Fibroblast of lung (primary cell): ENCODE measurements at places on chromosomes 2 and 18. TPM values are rescaled to one million over a fixed set of nuclear protein-coding genes. Genes with fewer than 3 reads are reported as not detected.

DNA sequence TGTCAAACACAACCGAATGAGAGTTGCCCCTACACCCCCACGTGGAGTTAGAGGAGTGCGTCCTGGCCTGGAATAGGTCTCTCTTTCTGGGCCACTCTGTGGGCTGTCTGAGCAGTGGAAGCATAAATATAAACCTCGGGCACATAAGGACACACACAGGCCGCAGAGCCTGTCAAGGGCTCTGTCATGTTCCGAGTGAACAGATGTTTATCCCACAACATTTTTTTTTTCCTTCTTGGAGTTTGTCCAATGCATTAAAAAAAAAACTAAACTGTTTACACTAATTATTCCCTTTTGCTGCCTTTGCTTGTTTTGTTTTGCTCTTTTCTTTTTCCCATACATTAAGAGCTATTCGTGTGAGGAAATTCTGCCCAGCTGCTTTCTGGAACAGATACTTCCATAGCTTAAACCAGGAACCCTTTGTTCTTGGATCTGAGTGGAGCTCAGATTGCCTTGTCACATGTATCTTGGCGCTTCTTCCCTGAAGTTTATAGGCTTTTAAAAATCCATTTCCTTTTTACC, 228.3 kb upstream of the FOSL2 start:
- no peak overlapping the region for H3K4me3 ChIP-seq
- no peak overlapping the region for H3K27ac ChIP-seq
- DNase-seq: peak; percentile 94
- H3K36me3 ChIP-seq: no peaks in the 10 kb centered on the region
- H3K4me1 ChIP-seq: peaks cover 19% of the 10 kb centered on the region
- H3K27me3 ChIP-seq: no peaks in the 10 kb centered on the region

DNA sequence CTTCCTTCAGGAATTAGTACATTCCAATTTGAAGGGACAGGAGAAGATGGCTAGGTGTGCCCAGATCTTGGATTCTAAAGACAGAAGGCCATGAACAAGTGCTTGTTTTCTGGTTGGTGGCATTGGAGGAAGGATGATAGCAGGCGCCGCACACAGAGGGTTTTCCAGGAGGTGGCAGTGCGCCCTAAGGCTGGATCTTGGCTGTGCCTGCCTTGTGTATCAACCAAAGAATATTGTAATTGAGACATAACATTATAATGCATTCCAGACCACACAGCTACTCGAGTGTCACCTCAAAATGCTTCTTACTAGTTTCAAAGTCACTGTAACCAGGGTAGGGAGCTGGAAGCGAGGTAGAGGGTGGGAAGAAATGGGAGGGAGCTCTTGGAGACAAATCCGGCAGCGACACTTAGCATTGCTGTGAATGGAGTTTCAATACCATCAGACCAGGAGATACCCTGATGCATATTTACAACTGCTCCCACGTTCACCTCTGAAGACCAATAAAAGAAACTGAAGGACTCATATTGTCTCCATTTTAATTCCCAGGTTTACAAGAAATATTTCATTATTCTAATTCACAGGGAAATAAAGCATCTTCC, 42.5 kb downstream of the CPO start:
- peak; percentile 63 for DNase-seq
- H3K4me1 ChIP-seq: no peaks in the 10 kb centered on the region
- H3K4me3 ChIP-seq: no peak overlapping the region
- H3K27me3 ChIP-seq: no peaks in the 10 kb centered on the region

- H3K4me3 ChIP-seq: no peak overlapping the region
- no peak overlapping the region for H3K27ac ChIP-seq
- DNase-seq: no peak
- H3K36me3 ChIP-seq: no peaks in the 10 kb centered on the region
- no peaks in the 10 kb centered on the region for H3K27me3 ChIP-seq
Observed at GRCh38 chr2:170313992-170314348, 136.0 kb downstream of the MYO3B start.

DNA sequence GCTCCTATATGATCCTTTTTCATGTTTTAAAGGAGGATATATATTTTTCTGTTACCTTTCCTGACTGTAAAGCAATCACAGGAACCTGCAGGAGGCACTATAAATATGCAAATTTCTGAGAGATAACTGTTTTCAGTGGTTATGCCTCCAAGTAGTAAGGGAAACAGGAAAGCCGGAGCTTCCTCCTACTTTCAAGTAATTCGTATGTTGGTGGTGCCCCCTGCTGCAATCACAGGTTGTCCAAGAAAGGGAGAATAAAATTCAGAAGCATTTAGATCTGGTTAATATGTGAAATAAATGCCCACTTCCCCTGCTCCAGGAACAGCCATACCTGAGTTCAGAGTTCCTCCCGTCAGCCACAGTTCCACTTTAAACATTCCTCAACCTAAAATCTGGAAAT, 12.0 kb upstream of the BCL11A start:
- no peaks in the 10 kb centered on the region for H3K4me1 ChIP-seq
- peak; percentile 30 for DNase-seq
- no peaks in the 10 kb centered on the region for H3K36me3 ChIP-seq
- H3K27me3 ChIP-seq: peaks cover 14% of the 10 kb centered on the region
- H3K4me3 ChIP-seq: no peak overlapping the region

- no peak overlapping the region for H3K27ac ChIP-seq
- H3K4me1 ChIP-seq: no peaks in the 10 kb centered on the region
- no peak overlapping the region for H3K4me3 ChIP-seq
- H3K27me3 ChIP-seq: no peaks in the 10 kb centered on the region
Observed at GRCh38 chr2:74221091-74221490, 22.7 kb downstream of the MTHFD2 start.

DNA sequence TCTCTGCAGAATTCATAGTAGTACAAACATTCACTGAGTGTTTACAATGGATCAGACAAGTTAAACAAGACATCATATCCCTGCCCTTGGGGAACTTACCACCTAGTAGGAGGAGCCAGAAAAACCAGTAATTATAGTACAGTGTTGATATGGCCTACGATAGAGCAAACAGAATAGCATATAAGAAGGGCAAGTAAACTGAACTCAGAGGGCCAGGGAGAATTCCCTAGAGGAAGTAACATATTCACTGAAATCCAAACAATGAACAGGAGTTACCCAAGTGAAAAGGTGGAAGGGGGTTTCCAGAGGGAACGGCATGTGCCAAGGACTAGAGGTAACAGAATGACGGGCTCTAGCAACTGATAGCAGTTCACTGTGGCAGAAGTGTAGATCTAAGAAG, 34.1 kb downstream of the NHEJ1 start:
- H3K4me1 ChIP-seq: peaks cover 6% of the 10 kb centered on the region
- no peak overlapping the region for H3K4me3 ChIP-seq
- H3K27me3 ChIP-seq: no peaks in the 10 kb centered on the region
- DNase-seq: no peak
- no peaks in the 10 kb centered on the region for H3K36me3 ChIP-seq

DNA sequence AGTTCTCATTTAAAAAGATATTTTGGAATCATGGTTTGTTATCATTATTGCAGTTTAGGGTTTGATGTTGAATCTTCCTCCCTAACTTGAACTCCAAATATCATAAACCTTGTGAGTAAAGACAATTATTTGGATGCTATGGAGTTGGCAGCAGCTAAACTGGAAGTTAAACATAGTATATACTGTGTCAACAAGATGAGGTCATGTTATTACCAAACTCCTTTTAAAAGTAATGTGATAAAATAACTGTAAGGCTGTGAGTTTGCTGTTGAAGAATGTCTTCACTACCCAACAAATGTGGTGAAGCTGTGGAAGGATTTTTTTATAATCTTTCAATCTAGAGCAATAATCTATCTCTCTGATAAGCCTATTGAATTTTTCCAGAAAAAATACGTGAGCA, 16.0 kb downstream of the DNAH6 start:
- H3K27ac ChIP-seq: no peak overlapping the region
- no peak overlapping the region for H3K4me3 ChIP-seq
- peak; percentile 4 for DNase-seq
- no peaks in the 10 kb centered on the region for H3K4me1 ChIP-seq
- H3K36me3 ChIP-seq: no peaks in the 10 kb centered on the region

GRCh38 chr2:101200676-101201075, 49.5 kb upstream of the TBC1D8 start:
- no peaks in the 10 kb centered on the region for H3K27me3 ChIP-seq
- DNase-seq: peak; percentile 67
- H3K4me1 ChIP-seq: no peaks in the 10 kb centered on the region
- no peak overlapping the region for H3K27ac ChIP-seq

- DNase-seq: no peak
- H3K4me1 ChIP-seq: no peaks in the 10 kb centered on the region
- H3K36me3 ChIP-seq: no peaks in the 10 kb centered on the region
- no peak overlapping the region for H3K27ac ChIP-seq
- no peaks in the 10 kb centered on the region for H3K27me3 ChIP-seq
Observed at GRCh38 chr2:42768706-42769256, 4.8 kb upstream of the OXER1 start.

GRCh38 chr2:38499548-38500282, 103.0 kb downstream of the HNRNPLL start:
- no peaks in the 10 kb centered on the region for H3K4me1 ChIP-seq
- H3K4me3 ChIP-seq: no peak overlapping the region
- DNase-seq: no peak
- H3K27me3 ChIP-seq: peaks cover 12% of the 10 kb centered on the region
- H3K36me3 ChIP-seq: no peaks in the 10 kb centered on the region

DNA sequence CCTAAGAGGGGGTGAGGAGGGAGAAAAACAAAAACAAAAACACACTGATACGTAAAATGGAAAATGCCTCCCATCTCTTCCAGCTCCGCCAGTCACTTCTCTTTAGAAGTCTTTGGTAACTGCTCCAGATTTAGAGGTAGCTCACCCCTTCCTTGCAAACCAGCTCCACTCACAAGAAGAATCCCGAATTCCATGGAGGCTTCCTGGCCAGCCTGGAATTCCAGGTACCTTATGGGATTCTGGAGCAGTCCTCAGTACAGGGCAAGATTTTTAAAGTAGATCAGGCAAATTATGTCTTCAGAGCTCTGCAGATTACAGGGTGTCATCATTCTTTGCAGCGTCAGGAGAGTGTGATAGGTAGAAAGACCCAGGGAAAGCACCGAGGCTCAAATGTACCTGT, 4.8 kb downstream of the STON1 start:
- no peak for DNase-seq
- H3K36me3 ChIP-seq: no peaks in the 10 kb centered on the region

Gene PHLPP1
- total RNA-seq: 4.4 and 5.0 TPM in 2 replicates

Gene FBLN7
- total RNA-seq: 0.51 and 0.99 TPM in 2 replicates

Gene ELOA2
- total RNA-seq: not detected in 2 replicates

Gene LOXHD1
- not detected in 2 replicates for total RNA-seq

Gene IL36A
- total RNA-seq: not detected in 2 replicates

Gene CYB5A
- total RNA-seq: 63.4 and 113 TPM in 2 replicates
